CMK (cell line): ENCODE measurements at places on chromosomes 2 and 18.

DNA sequence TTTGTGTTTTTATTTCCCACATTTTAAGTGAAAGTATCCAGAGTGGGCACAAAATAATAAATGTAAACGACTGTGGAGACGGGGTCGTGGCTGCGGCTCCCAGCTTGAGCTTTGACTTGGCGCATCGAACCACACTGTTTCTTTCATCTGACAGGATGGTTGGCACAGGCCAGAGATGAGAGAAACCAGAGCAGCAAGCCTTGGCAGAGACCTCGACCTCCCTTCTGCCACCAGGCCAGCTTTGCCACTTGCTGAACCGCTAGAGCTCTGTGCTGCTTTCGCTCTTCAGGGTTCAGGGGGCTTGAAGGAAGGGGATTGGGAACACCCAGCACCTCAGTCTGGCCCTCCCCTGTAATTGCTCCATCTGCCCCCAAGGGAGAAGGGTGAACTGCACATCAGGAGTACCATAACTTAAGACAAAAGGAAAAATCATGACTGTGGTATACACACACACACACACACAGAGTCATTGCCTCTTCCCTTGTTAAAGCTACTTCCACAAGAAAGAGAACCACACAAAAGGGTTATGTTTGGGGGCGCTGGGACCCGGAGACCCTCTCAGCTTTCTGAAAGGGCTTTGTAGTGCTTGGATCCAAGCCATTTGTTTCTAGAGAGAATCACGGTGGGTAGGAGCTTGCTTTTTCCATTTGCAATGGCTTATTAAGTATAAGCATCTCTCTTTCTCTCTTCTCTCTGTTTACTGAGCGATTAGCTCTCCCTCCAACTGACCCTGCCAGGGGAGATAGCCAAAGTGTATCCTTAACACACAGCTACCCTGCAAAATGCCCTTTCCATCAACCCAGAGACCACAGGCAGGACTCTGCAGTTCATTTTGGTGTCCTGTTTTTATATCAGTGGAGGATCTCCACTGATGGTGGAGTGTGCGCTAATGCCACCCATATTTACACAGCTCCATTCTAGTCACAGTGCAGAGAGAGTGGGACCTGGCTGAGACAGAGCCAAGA is 23.0 kb downstream of the POU3F3 start:
- DNase-seq, result no peak

GRCh38 chr2:203346612-203347011 is 18.4 kb downstream of the ABI2 start:
- no peak for DNase-seq

DNA sequence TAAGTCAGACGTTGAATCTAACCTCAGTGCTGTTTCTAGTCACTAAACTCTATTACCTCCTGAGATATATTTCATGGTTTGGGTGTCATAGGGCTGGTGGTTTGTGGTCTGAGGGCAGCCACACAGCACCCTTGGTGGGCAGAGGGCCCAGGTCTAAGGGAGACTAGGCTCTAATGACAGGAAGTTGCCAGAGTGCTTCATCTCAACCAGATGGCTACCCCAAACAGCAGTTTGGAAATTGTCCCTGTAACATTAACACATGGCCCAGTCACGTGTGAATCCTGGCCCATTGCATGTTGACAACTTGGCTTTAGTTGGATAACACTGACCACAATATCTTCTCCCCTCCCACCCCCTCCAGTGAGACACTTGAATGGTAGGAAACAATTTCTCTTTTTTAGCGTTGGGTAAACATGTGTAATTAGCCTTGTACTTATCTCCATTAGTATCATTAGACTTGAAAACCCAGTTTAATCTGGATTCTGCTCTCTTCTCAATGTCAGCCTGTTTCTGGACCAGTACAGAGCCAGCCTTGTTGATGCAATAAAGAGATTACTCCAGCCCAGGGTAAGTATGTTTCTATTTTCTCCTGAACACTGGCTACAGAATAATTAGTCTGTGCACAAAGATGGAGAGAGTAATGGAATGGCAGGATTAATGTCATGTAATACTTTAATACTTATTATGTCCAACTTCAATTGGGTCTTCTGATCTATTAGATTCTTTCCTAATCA is 187.8 kb upstream of the SIX3 start:
- peak; percentile 41 for DNase-seq

GRCh38 chr2:54773838-54774237 is 50.4 kb downstream of the EML6 start:
- no peak for DNase-seq

DNA sequence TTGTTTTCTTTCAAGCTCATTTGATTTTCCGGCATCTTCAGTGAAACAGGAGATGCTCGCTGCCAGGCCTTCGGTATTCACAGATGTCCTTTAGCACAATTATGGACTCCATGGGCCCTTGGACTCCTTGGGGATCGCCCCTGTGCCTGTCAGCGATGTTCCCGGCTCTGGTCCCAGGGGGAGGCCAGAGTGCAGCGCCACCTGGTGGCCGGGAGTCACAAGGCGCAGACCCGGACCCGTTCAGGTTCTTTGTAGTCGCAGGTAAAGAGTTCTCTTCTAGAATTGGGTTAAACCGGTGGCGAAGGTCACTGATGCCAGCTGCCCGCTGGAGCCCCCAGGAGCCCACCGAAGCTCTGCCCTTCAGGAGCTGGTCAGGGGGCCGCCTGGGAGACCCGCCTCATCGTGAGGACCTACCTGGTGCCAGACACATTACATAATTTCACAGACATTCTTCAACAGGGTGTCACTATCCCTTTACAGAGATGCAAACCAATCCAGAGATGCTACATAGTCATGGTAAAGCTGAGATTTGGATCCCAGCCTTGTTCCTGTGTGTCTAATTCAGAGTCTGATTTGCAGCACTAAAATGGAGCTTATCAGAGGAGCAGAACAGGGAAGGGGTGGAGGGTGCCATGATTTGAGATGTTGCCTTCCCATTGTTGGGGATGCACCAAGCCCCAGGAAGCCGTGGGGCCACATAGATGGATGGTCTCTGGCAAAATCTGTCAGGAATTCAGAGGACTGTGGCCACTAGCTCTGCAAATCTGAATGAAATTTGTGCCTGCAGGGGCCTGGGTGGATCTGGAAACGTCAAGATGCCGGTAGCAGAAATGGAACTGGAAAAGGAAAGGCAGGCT is 6.0 kb upstream of the INPP5D start:
- DNase-seq, result no peak

- DNase-seq, result no peak
Measured at GRCh38 chr18:34055227-34055626, 169.5 kb downstream of the NOL4 start.

DNA sequence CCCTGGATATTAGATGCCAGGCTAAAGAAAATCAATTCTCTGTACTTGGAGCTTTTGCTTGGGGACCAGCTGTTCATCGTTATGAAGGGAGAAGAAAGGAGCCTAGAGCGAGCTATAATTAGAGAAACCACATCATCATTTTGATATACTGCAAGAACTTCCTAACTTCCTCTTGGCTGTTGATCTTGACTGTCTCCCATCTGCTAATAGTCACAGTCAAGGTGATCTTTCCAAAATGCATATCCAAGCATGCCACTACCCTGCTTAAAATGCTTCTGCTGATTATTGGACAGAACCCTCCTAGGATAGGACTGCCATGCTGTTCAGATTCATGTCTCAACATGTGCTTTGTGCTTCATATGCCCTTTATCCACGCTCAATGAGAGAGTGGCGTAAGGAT is 54.8 kb downstream of the RAPGEF4 start:
- DNase-seq, result no peak

DNA sequence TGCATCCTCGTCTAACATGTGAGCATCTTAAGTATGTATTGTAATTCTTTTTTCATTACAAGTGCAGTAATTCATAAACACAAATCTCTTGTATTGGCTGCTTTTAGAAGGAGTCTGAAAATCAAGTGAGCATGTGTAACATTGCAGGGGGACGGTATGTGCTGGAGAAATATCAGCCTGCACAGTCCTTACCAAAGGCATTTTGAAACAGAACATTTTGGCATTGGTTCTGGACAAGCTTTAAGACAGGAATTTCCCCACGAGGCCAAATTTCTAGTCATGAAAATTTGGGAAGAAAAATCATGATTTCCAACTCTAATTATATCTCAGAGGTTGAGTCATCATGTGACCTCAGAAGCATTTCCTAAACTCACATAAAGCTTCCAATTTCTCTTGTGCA is 24.7 kb upstream of the NRP2 start:
- DNase-seq, result no peak

DNA sequence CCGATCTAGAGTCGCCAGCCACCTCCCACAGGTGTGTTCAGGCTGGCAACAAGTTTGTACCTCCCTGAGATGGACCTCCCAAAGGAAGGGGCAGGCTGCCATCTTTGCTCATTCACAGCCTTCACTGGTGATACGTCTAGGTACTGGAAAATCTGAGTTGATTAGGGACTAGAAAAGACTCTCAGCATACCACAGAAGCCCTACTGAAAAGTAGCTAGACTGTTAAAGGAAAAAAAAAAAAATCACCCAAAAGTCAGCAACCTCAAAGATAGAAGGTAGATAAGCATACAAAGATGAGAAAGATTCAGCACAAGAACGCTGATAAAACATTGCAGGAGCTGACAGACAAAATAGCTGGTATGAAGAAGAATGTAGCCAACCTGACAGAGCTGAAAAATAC is 128.6 kb upstream of the WDR75 start:
- no peak for DNase-seq

- DNase-seq, result no peak
Measured at GRCh38 chr2:48228345-48228684, 301.6 kb upstream of the STON1 start.

DNA sequence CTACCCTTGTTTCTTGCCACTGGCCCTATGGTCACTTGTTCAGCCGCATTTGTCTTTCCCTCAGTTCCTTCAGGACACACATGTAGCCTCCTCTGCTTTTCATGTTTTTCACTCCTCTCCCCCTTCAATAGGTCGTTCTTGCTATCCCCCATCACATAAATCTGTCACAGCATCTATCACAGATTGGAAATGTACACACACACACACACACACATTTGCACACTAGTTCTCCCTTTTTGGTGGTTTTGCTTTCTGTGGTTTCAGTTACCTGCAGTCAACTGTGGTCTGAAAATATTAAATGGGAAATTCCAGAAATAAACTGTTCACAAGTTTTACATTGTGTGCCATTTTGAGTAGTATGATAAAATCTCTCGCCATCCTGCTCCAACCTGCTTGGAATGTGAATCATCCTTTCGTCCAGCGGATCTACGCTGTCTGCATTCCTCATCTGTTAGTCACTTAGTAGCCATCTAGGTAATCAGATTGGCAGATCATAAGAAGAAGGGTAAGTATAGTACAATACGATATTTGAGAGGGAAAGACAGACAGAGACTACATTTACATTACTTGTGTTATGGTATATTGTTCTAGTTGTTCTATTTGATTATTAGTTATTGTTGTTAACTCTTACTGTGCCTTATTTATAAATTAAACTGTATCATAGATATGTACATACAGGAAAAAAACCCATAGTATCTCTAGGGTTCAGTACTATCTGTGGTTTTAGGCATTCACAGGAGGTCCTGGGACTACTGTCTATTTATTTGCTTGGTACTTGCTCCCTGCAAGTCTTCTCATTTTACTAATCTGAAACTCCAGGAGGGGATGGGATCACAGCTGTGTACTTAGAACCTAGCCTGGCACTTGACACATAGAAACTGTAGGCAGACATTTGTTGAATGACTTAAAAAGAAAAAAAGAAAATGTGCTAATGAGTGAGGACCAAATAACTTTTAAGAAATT is 86.1 kb upstream of the PNPT1 start:
- no peak for DNase-seq

DNA sequence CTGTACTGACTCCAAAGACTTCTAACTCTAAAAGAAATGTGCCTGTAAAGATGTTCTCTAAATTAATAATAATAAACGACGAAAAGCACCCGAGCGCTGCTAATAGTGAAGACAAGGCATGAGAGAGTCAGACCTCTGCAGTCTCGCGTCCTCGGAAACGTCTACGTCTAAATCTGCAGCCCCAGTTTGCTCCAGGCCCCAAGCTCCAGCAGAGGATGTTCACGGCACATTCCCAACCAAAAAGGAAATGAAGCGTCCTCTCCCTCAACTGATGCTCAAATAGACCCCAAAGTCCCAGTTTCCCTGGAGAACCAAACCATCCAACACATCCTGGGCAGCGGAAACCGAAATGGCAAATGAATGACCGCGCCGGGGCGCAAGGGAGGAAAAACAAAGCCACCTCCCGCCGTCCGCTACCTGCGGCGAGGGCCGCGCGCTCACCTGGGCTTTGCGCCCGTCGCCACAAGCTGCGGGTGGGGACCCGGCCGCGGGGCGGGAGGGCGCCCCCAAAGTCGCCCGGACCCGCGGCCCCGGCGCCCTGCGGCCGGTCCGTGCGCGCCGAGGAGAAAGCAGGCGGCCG is 47.1 kb upstream of the CCDC150 start:
- DNase-seq, result no peak

GRCh38 chr2:12554224-12555011 is 162.3 kb upstream of the TRIB2 start:
- no peak for DNase-seq

- DNase-seq, result no peak
Measured at GRCh38 chr2:31475692-31476091, 61.1 kb upstream of the XDH start.

DNA sequence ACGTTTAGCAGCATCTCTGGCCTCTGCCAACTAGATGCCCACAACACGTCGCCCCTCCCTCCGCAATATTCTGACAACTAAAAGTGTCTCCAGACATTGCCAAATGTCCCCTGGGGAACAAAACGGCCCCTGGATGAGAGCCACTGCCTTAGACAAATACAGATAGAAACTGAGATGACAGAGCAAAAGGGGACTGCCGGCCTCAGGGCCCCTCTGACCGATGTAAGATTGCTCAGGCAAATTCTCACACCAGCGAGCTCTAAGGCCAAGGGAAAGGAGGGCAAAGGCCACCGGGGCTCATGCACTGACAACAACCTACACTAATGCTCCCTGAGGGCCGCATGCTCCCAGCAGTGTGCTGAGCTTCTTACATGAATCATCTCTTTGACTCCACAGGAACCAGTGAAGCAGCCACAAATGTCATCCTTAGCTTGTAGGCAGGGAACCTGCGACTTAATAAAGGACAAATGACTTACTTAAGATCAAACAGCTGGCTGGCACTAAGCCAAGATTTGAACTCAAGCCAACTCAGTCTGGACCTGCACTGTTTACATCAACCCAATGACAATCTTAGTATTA is 228.5 kb downstream of the TTC32 start:
- DNase-seq, result no peak

GRCh38 chr2:170155022-170155722 is 22.8 kb upstream of the MYO3B start:
- peak; percentile 90 for DNase-seq

DNA sequence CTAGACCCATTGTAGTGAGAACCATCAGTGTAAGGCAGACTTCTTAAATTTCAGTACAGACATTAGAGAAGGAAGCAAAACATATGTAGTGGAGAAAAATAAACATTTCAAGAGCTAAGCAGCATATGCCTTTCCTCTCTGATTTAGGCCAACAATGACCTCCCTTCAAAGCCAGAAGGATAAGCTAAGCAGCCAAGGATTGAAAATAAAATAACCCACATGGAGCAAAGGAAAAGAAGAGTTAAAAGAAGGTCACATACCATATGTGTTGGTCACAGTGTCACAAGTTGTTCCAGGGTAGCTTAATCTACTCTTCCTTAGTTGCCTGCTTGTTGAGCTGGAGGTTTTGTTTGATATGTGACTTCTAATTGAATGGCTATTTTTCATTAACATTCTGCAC is 15.6 kb upstream of the LAMA1 start:
- DNase-seq, result no peak

- no peak for DNase-seq
Measured at GRCh38 chr2:159095813-159096212, 127.4 kb downstream of the TANC1 start.
